ENCODE measurements at places on chromosomes 7 and 10.

GRCh38 chr7:108572480-108572879 lies 2.8 kb downstream of the DNAJB9 start:
- peaks cover 33% of the 10 kb centered on the region for H3K36me3 ChIP-seq
- H3K27me3 ChIP-seq = no peaks in the 10 kb centered on the region
- DNase-seq = no peak

DNA sequence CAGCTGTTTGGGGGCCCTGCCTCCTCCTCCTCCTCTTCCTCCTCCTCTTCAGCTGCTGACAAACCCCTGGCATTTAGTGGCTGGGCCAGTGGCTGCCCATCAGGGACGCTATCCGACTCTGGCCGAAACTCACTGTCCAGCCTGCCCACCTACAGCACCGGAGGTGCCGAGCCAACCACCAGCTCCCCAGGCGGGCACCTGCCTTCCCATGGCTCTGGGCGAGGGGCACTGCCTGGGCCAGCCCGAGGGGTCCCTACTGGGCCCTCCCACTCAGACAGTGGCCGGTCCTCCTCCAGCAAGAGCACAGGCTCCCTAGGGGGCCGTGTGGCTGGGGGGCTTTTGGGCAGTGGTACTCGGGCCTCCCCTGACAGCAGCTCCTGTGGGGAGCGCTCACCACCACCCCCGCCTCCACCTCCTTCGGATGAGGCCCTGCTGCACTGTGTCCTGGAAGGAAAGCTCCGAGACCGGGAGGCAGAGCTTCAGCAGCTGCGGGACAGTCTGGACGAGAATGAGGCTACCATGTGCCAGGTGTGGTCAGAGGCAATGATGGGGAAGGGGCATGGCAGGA lies 4.1 kb downstream of the LZTS2 start:
- peaks cover 46% of the 10 kb centered on the region for H3K36me3 ChIP-seq
- H3K27me3 ChIP-seq = no peaks in the 10 kb centered on the region
- no peak overlapping the region for H3K4me3 ChIP-seq
- H3K4me1 ChIP-seq = peaks cover under 1% of the 10 kb centered on the region

GRCh38 chr7:101833799-101834198 lies 16.4 kb downstream of the CUX1 start:
- H3K4me1 ChIP-seq = no peaks in the 10 kb centered on the region
- H3K27me3 ChIP-seq = no peaks in the 10 kb centered on the region
- peaks cover 9% of the 10 kb centered on the region for H3K36me3 ChIP-seq
- no peak overlapping the region for H3K4me3 ChIP-seq

- no peak overlapping the region for H3K4me3 ChIP-seq
- H3K27me3 ChIP-seq = no peaks in the 10 kb centered on the region
- H3K27ac ChIP-seq = no peak overlapping the region
- no peaks in the 10 kb centered on the region for H3K36me3 ChIP-seq
- no peaks in the 10 kb centered on the region for H3K4me1 ChIP-seq
These were observed 73.1 kb downstream of the LANCL2 start for GRCh38 chr7:55438085-55438756.

GRCh38 chr10:127414024-127414423 lies 135.1 kb upstream of the NPS start:
- DNase-seq = no peak
- H3K36me3 ChIP-seq = peaks cover 8% of the 10 kb centered on the region
- H3K27ac ChIP-seq = no peak overlapping the region
- no peak overlapping the region for H3K4me3 ChIP-seq

GRCh38 chr10:44983895-44984278 lies 5.3 kb upstream of the DEPP1 start:
- no peak overlapping the region for H3K4me3 ChIP-seq
- no peak for DNase-seq
- no peaks in the 10 kb centered on the region for H3K27me3 ChIP-seq
- H3K4me1 ChIP-seq = peaks cover 10% of the 10 kb centered on the region
- H3K27ac ChIP-seq = no peak overlapping the region

- H3K27ac ChIP-seq = no peak overlapping the region
- no peak for DNase-seq
- no peaks in the 10 kb centered on the region for H3K27me3 ChIP-seq
- H3K4me3 ChIP-seq = no peak overlapping the region
- peaks cover 2% of the 10 kb centered on the region for H3K4me1 ChIP-seq
These were observed 28.5 kb downstream of the CCSER2 start for GRCh38 chr10:84356928-84357327.

DNA sequence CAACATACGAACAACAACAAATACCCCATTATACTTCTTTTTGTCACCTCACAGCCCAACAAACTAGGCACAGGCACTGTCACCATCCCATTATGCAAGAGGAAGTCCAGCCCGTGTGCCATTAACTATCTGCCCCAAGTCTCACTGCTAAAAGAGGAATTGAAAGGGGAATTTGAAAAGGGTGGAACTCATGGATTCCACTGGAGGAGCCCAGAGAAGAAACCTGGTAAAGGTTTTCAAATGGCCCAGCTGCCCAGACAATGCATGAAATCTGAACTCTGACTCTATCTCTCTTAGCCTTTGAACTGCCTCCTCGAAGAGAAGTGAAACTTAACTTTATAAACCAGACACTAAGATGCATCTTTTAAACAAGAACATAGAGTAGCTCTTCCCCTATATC lies 130.0 kb downstream of the PLXNA4 start:
- no peak overlapping the region for H3K27ac ChIP-seq
- no peak for DNase-seq
- H3K4me3 ChIP-seq = no peak overlapping the region
- no peaks in the 10 kb centered on the region for H3K36me3 ChIP-seq
- peaks cover 4% of the 10 kb centered on the region for H3K4me1 ChIP-seq
- no peaks in the 10 kb centered on the region for H3K27me3 ChIP-seq

DNA sequence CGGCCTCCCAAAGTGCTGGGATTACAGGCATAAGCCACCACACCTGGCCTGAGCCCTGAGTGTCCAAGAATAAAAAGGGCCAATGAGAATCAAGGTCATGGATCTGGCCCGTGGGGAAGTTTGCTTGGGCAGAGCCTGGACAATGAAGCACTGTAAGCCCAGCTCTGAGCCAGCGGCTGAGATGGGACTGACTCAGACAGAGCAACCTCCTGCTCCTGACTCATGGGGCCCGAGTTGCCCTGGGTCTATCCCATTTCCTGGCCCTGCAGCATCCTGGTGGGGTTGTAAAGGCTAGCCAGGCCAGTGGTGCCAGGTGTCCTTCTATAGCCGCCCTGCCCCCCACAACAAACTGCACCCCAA lies 5.2 kb upstream of the MYH16 start:
- H3K27ac ChIP-seq = no peak overlapping the region
- H3K4me3 ChIP-seq = no peak overlapping the region
- no peaks in the 10 kb centered on the region for H3K27me3 ChIP-seq
- no peaks in the 10 kb centered on the region for H3K36me3 ChIP-seq

DNA sequence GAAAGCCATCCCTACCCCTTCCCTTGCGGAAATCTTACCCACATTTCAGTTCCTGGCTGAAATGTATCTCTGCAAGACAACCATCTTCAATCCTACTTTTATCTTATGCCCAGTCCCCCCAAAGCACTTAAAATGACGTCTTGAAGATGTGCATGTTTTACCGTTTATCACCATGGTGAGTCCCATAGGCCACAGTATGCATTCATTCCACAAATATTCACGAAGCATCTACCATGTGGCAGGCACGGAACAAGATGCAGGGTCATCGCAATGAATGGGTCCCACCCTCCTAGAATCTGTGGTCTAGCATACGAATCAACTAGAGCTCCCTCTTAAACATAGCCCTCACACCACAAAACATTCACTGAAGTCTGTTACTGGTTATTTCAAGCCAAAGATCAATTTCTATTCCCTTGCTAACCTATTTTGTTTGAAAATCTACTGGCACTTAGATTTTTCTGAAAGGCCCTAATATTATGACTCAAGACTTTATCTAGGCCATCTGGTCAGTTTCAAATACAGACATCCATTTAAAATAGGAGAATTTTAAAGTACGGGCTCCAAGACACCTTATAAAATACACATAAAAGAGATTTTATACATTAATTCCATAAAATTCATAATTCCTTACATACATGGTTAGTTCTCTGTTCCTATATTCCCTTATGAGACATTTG lies 99.4 kb downstream of the PARD3 start:
- no peaks in the 10 kb centered on the region for H3K36me3 ChIP-seq
- H3K4me1 ChIP-seq = peaks cover 7% of the 10 kb centered on the region
- DNase-seq = no peak
- H3K27ac ChIP-seq = no peak overlapping the region
- H3K27me3 ChIP-seq = no peaks in the 10 kb centered on the region

DNA sequence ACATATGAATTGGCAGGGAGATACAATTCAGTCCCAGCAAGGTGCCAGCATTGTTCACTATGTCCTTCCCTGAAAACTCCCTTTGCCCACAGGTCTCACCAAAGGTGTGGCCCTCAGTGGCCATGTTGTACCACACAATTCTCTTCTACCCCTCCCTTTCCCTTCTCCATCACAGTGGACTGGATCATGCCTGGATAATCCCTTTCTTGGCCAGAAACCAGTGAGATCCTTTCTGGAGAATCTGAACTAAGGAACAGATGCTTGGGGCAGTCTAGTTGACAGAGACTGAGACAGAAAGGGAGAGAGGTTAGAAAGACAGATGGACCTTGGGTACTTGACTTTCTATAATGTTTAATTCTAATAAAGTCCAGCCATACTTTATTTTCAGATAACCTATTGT lies 9.5 kb downstream of the NMT2 start:
- H3K27me3 ChIP-seq = no peaks in the 10 kb centered on the region
- H3K36me3 ChIP-seq = no peaks in the 10 kb centered on the region
- H3K4me1 ChIP-seq = no peaks in the 10 kb centered on the region
- H3K27ac ChIP-seq = no peak overlapping the region

DNA sequence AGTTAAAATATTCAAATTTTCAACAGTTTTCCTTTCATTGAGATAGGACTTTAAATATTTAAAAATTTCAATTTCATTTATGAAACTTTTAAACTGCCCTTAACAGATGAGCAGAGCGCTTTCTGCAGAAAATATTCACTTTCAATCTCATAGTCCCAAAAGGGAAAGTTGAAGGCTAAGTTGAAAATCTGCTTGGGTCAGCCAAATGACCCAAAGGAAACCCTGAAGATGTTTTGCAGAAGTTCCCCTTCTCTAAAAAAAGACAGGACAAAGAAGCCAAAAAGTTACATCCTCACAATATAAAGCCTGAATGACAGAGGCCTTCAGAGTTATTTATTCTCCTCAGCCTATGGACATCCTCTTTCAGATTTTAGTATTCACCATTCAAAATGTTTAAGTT lies 17.6 kb upstream of the SCIN start:
- no peak overlapping the region for H3K27ac ChIP-seq
- no peaks in the 10 kb centered on the region for H3K27me3 ChIP-seq
- no peak overlapping the region for H3K4me3 ChIP-seq
- no peak for DNase-seq
- no peaks in the 10 kb centered on the region for H3K36me3 ChIP-seq
- H3K4me1 ChIP-seq = no peaks in the 10 kb centered on the region

GRCh38 chr7:37987732-37988131 lies 67.3 kb downstream of the EPDR1 start:
- H3K27ac ChIP-seq = no peak overlapping the region
- no peaks in the 10 kb centered on the region for H3K27me3 ChIP-seq
- H3K4me1 ChIP-seq = peaks cover 5% of the 10 kb centered on the region
- H3K4me3 ChIP-seq = no peak overlapping the region

DNA sequence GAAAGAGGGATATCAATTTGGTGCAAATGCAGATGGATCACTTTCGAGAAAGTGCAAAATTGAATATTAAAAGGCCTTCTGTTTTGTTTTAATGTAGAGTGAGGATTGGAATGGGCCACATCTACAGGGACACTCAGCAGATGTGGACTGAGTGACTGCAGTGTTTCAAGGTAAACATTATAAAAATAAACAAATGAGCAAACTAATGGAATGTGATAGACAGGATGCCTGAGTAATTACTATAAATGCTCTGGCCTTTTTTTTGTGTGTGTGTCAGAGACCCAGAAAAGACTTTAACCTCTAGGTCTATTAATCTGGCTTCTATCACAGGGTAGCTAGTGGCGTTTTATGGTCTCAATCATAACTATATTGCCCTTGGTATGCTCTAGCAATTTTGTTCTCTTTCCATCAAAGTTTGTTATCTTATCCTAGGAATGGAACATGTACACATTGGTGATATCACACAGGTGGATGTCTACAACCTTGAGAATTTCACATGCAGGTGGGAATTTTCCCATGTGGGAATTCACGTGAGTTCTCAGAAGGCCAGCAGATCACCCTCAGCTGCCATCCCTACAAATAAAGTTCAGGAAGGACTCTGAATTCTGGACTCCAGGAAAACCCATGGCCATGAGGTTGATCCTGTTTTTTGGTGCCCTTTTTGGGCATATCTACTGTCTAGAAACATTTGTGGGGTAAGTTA lies at the start of gene CPA2:
Gene CPA2 (plus strand): TSS at position 606 of the 703 bp plus-strand sequence. CDS start 19 bp downstream, at position 625.
- no peaks in the 10 kb centered on the region for H3K4me1 ChIP-seq
- no peaks in the 10 kb centered on the region for H3K27me3 ChIP-seq
- no peak for DNase-seq

- H3K36me3 ChIP-seq = no peaks in the 10 kb centered on the region
- H3K27ac ChIP-seq = no peak overlapping the region
- DNase-seq = no peak
These were observed 10.8 kb upstream of the HSPA12A start for GRCh38 chr10:116752969-116753665.

- no peak overlapping the region for H3K27ac ChIP-seq
- H3K36me3 ChIP-seq = no peaks in the 10 kb centered on the region
- DNase-seq = no peak
- H3K27me3 ChIP-seq = no peaks in the 10 kb centered on the region
- H3K4me1 ChIP-seq = no peaks in the 10 kb centered on the region
These were observed 86.9 kb upstream of the MTPN start for GRCh38 chr7:136064081-136064480.

DNA sequence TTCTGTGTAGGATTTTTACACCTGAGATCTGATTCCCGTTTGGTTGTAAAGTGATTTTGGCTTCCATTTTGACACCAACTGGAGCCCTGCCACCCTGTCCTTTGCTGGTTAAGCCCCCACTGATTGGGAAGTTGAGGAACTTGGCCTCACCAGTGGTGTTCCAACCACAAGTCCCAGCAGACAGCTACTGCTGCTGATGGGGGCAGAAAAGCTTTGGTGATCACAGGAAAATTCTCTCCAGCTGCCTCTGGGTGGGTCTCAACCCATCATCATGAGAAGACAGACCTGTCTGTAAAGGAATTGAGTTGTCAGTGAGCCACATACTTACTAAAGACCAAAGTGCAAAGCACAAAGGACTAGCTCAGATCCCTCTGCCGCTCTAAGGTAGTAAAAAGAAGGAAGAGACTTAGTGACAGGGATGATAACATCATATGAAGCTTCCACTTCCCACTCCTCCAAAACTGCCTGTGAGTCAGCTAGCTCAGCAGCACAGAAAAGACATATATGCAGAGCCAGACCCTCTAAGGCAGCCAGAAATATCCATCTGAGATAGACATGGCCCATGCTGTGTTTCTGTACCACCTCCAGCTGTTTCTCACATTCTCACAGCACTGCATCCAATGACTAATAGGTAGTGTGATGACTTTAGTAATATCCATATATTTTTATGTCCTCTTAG lies 22.4 kb upstream of the LRRC17 start:
- H3K4me3 ChIP-seq = no peak overlapping the region
- no peak overlapping the region for H3K27ac ChIP-seq
- H3K36me3 ChIP-seq = no peaks in the 10 kb centered on the region
- no peaks in the 10 kb centered on the region for H3K27me3 ChIP-seq
- DNase-seq = no peak
